ENCODE measurements at places on chromosomes 11 and 22.

- no peak for DNase-seq
These were observed 30.1 kb downstream of the SMCO4 start for GRCh38 chr11:93512949-93513667.

GRCh38 chr22:48427731-48428211, 1399.9 kb downstream of the BRD1 start:
- no peak for DNase-seq

GRCh38 chr11:88307749-88308425, 29.6 kb downstream of the CTSC start:
- no peak for DNase-seq

DNA sequence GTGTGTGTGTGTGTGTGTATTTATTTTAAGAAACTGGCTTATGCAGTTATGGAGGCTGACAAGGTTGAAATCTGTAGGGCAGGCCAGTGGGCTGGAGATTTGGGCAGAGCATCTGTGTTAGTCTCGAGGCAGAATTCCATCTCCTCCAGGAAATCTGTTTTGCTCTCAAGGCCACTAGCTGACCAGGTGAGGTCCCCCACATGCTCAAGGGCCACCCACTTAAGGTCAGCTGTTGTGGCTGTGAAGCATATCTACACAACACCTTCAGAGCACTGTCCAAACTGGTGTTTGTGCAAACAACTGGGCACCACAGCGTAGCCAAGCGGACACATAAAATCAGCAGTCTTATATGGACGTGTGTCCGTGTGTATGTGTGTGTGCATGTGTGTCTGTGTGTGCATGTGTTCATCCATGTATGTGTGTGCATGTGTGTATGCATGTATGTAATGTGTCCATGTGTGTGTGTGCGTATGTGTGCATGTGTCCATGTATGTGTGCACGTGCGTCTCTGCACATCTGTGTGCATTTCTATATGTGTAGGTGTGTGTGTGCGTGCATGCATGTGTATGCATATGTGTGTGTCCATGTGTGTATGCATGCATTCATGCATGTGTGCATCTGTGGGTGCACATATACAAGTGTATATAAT, 400.9 kb downstream of the BRD1 start:
- no peak for DNase-seq

GRCh38 chr22:27610863-27611786, 190.4 kb downstream of the MN1 start:
- no peak for DNase-seq

- DNase-seq = no peak
These were observed 930.4 kb downstream of the TBC1D22A start for GRCh38 chr22:47692811-47693210.

- no peak for DNase-seq
These were observed 76.8 kb downstream of the C11orf58 start for GRCh38 chr11:16815047-16815767.

- no peak for DNase-seq
These were observed 527.8 kb downstream of the BRD1 start for GRCh38 chr22:49299821-49300231.

DNA sequence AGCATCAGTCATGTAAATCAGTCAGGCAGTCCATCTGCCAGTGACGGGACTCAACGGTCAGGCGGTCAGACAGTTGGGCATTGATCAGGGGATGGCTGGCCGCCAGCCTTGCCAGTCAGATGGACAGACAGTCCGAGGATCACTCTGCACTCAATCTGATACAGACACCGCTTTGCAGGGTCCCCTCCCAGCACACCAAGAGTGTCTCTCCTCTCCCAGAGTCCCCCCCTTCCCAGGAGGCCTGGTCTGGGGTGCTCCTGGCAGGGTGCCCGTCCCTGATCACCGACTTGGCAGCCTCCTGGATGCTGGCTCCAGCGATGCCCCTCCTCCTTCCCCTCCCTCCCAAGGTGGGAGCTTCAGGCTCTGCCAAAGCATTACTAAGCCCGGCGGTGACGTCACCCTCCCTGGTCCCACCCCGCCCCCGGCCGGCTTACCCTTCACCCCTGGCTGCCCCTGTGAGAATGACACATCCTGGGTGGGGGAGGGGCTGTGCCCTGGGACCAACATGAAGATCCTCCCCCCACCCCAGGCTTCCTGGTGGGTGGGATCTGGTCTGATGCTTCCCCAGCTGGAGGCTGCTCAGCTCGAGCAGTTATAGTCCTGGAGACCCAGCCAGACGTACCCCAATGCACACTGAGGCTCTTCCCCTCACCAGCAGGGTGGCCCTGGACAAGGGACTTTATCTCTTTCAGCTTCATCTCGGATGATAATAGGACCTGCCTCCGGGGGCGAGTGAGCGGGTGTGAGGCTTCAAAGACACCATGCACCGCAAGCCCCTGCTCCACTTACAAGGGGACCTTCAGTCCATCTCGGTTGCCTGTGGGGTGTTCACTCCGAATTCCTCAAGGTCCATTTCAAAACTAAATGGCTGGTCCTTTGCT, 69.2 kb downstream of the CD82 start:
- DNase-seq = peak; percentile 74

DNA sequence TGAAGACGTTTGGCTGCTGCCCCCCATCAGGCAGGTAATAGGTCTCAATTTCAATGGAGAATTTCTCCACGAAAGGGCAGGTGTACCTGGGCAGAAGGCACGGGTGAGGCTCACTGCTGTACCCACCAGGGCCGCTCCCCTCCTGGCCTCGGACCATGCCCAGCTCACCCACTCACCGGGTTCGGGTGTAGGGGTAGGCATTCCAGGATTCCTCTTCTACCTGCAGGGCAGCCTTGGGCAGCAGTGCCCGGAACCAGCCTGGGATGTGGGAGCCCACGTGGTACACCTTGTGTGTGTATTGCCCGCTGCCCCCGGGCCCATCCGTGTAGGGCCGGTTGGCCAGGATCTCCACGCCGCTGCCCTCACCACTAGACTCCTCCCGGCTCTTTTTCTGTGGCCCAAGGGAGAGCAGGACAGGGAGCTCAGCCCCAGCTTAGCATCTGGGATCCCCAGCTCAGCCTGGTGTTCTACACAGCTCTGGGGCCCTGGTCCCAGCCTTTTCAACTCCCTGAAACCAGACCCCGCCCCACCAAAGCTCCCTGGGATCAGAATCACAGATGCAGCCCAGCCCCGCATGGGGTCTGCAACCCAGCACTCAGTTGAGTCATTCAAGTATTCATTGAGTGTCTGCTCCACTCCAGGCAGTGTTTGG, 2.7 kb downstream of the PITPNM1 start:
- DNase-seq = no peak

All from kidney capillary endothelial cell (primary cell).